ENCODE measurements at places on chromosomes 11 and 22. TPM values are rescaled to one million over a fixed set of nuclear protein-coding genes. Genes with fewer than 3 reads are reported as not detected.

The FBLN1 gene
- polyA plus RNA-seq, result 135 TPM

The FAM180B gene
- not detected for polyA plus RNA-seq

The SGSM1 gene
- 11.4 TPM for polyA plus RNA-seq

The OR6T1 gene
- polyA plus RNA-seq, result not detected

The NXPE1 gene
- polyA plus RNA-seq, result not detected

The ART1 gene
- not detected for polyA plus RNA-seq

The FIBIN gene
- 6.6 TPM for polyA plus RNA-seq

The APOBEC3B gene
- polyA plus RNA-seq, result 49.9 TPM

The PRG3 gene
- polyA plus RNA-seq, result not detected

The CNIH2 gene
- polyA plus RNA-seq, result 146 TPM

The MRPL11 gene
- polyA plus RNA-seq, result 75.6 TPM

The HARBI1 gene
- 1.9 TPM for polyA plus RNA-seq

The CASP1 gene
- 1.8 TPM for polyA plus RNA-seq
